ENCODE measurements at places on chromosomes 5 and 9.

DNA sequence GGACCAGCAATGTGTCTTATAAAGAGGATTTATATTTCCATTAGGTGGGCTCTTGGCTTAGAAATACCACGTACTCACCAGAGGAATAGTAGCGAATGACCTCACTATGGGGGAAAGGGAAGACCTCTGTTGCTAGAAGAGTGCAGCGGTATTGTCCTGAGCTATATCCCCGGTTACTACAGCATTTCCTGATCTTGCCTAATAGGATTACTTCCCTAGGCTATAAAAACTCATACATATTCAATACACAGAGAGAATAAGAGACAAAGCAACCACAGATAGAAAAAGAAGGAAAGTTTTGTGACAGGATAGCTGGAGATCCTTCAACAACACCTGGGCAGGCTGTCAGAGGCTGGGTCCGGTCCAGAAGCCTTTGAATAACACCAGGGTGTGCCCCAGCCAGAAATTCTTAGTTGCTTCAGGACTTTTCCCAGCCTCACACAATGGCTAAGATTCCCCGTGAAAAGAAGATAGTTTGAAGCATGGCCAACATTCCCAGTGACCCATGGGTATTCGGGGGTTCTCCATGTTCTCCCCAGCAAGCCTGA is 85.4 kb downstream of the TRIM36 start:
- no peaks in the 10 kb centered on the region for H3K27me3 ChIP-seq
- no peaks in the 10 kb centered on the region for H3K4me1 ChIP-seq
- no peaks in the 10 kb centered on the region for H3K36me3 ChIP-seq
- no peak for DNase-seq
- H3K4me3 ChIP-seq: no peak overlapping the region

- no peaks in the 10 kb centered on the region for H3K4me1 ChIP-seq
- no peak for DNase-seq
- H3K27me3 ChIP-seq: no peaks in the 10 kb centered on the region
- no peak overlapping the region for H3K27ac ChIP-seq
- H3K4me3 ChIP-seq: no peak overlapping the region
Measured at GRCh38 chr9:133261103-133261752, 13.8 kb downstream of the ABO start.

GRCh38 chr5:78660401-78660800 is 11.8 kb upstream of the LHFPL2 start:
- H3K4me3 ChIP-seq: no peak overlapping the region
- DNase-seq: no peak
- H3K27ac ChIP-seq: no peak overlapping the region
- no peaks in the 10 kb centered on the region for H3K36me3 ChIP-seq
- no peaks in the 10 kb centered on the region for H3K27me3 ChIP-seq

GRCh38 chr9:2857564-2858198 is 13.8 kb upstream of the PUM3 start:
- H3K36me3 ChIP-seq: no peaks in the 10 kb centered on the region
- no peaks in the 10 kb centered on the region for H3K4me1 ChIP-seq
- H3K27me3 ChIP-seq: no peaks in the 10 kb centered on the region
- H3K4me3 ChIP-seq: no peak overlapping the region

DNA sequence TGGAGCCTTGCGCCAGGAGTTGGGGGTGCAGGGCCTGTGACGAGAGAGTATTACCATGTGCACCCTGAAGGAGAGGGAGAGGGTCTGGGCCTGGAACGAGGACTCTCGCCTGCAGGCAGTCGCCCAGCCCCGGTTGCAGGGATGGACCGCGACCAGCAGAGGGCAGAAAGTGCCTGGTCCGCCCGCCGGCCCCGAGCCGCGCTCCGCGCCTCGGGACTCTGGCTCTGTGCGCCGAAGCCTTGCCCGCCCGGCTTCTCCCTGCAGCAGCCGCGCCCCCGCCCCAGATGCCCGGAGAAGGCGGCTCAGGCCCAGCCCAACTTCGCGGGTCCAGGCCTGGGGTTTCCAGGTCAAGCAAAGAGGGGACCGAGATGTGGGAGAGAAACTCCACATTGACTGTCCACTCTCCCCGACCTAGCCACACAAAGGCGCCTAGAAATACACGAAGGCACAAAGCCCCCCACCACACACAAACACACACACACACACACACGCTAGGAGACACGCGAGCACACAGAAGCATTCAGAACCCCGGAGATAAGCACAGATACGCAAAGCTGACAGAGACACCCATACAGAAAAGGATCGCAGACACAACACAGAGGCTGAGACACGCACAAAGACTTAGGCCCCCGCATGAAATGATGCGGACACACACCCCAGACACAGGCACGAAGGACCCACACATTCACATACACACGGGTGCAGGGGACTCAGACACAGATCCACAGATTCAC is 2.0 kb upstream of the LMX1B start:
- DNase-seq: no peak
- peak overlapping the region; percentile 42 for H3K4me3 ChIP-seq
- peaks cover 33% of the 10 kb centered on the region for H3K4me1 ChIP-seq
- no peak overlapping the region for H3K27ac ChIP-seq
- H3K36me3 ChIP-seq: no peaks in the 10 kb centered on the region

DNA sequence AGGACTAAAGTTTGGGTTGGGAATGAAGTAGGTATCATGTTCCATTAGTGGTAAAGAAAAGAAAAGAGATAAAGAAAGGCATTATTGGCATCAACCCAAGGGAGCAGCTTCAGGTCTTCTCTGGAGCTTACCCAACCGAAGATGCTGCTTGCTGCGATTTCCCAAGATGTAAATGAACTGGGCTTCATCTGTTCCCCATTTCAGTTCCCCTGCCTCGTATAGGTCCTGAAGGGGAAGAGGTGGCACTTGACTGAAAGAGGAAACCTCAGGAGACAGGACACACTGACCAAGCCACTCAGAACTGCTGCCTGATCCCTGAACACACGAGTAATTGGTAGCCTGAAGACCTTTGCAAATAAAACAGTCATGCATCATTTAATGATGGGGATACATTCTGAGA is 24.6 kb downstream of the ANXA6 start:
- no peaks in the 10 kb centered on the region for H3K27me3 ChIP-seq
- DNase-seq: no peak
- no peak overlapping the region for H3K4me3 ChIP-seq
- no peaks in the 10 kb centered on the region for H3K4me1 ChIP-seq
- H3K36me3 ChIP-seq: peaks cover 92% of the 10 kb centered on the region

- no peak for DNase-seq
- H3K27ac ChIP-seq: no peak overlapping the region
- no peaks in the 10 kb centered on the region for H3K27me3 ChIP-seq
- no peaks in the 10 kb centered on the region for H3K36me3 ChIP-seq
- no peaks in the 10 kb centered on the region for H3K4me1 ChIP-seq
Measured at GRCh38 chr5:128637031-128637430, 99.0 kb upstream of the FBN2 start.

DNA sequence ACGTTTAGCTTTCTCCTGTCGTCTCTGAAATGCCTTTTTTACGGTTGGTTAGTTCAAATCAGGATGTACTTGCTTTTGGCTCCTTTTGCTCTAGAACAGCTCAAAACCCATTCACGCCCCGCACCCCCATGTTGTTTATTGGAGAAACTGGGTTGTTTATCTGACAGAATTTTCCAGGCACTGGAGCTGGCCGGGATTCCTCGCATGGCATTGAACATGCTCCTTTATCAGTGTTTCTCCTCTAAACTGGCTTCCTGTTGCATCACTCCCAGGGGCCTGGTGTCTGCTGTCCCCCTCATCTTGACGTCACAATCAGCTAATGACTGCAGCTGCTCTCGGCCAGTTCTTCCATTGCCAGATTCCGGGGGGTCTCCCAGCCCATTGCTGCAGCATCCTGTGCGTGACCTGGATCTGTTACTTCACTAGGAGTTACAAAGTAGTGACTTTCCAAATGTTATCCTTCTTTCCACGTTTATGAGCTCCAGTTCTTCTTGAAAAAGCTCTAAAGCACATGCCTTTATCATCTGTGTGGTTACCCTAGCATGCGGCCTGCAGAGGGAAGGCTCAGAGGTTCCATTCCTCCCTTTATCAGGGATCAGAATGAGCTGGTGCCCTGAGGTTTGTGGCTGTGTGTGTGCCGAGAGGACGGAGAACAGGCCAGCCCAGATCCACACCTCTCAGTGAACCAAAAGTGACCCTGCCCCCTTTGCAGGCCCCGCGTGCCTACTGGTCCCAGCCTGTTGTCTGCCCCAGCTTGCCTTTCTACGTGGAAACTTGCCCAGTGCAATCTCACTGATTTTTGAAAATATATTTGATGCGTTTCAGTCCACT is 27.5 kb downstream of the FAM163B start:
- no peak overlapping the region for H3K27ac ChIP-seq
- DNase-seq: no peak
- no peaks in the 10 kb centered on the region for H3K36me3 ChIP-seq
- H3K27me3 ChIP-seq: peaks cover 5% of the 10 kb centered on the region
- H3K4me3 ChIP-seq: no peak overlapping the region
- peaks cover 29% of the 10 kb centered on the region for H3K4me1 ChIP-seq

- no peaks in the 10 kb centered on the region for H3K36me3 ChIP-seq
- no peak overlapping the region for H3K27ac ChIP-seq
- DNase-seq: no peak
- H3K4me1 ChIP-seq: peaks cover 6% of the 10 kb centered on the region
- no peak overlapping the region for H3K4me3 ChIP-seq
Measured at GRCh38 chr5:134945041-134945440, 22.7 kb upstream of the CATSPER3 start.

DNA sequence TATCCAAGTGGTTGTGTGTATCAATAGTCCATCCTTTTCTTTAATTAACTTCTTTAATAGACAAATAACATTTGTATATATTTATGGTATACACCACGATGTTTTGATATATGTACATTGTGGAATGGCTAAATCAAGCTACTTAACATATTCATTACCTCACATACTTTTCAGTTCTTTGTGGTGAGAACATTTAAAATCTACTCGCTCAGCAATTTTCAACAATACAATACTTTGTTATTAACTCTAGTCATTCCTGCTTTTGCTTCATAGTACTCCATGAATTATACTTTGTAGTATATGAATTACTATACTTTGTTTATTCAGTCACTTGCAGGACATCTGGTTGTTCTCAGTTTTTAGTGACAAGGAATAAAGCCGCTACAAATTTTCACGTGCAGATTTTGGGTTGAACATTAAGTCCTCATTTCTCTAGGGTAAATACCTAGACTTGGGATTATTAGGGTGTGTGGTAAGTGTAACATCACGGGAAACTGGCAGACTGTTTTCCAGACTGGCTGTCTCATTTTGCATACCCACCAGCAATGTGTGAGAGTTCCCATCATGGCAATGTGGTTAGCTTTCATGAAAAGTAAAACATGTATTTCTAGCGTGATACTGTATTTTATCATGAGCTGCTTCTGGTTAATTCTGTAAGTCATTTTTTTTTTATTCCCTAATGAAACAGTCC is 354.4 kb upstream of the WWC1 start:
- H3K4me1 ChIP-seq: no peaks in the 10 kb centered on the region
- no peak for DNase-seq
- no peak overlapping the region for H3K27ac ChIP-seq
- no peak overlapping the region for H3K4me3 ChIP-seq

DNA sequence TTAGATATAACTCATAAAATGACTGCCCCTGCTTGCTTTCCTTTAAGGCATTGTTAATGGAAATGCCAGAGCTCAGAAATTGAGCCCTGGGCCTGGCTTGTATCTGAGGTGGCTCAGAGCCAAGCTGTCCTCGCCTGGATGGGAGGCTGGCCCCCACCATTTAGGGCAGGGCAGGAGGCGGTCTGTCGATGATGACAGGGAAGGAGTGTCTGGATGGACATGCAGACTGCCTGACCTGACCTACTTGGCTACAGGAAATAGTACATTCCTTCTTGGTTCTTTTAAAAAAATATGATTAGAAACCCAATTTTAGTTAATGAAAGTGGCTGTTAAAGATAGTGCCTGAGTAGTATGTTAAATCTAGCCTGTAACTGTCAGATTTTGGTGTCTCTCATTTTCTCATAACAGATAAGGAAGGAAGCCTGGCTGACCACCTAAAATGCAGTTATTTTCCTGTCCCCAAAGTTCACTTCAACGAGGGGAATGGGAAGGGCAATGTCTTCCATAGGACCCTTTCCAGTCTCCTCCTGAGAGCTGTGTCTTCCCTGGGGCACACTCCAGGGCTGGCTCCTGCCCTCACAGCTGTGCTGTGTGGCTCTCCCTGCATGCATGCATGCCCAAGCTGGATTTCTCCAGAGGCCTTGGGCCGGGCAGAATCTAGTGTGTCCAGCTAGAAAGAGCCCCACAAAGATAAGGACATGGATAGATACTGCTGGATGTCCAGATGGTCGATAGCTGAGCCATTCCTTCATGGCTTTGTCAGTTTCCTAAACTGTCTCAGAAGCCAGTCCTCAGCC is 42.3 kb downstream of the MACROH2A1 start:
- H3K27me3 ChIP-seq: no peaks in the 10 kb centered on the region
- no peak for DNase-seq
- no peak overlapping the region for H3K4me3 ChIP-seq
- no peaks in the 10 kb centered on the region for H3K36me3 ChIP-seq
- H3K4me1 ChIP-seq: peaks cover 38% of the 10 kb centered on the region

DNA sequence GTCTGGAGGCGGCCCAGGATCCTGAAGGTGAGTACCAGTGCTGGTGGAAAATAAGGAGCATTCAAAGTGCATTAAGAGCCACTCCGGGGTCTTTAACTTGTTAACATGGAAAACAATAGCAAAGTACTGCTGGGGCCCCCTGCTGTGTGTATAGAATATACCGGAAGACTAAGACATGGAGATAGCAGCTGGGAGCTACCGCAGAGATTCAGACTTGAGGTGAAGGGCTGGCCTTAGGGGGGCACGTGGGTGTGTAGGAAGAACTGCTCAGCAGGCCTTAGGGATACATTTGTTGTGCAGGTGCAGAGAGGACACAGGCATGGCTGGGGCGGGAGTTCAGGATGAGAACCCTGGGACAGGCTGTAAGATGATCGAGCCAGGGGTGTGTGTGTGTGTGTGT is 1.2 kb upstream of the DMRT1 start:
- H3K27ac ChIP-seq: no peak overlapping the region
- no peak overlapping the region for H3K4me3 ChIP-seq
- no peak for DNase-seq
- H3K27me3 ChIP-seq: no peaks in the 10 kb centered on the region

GRCh38 chr5:126938466-126938865 is 91.9 kb downstream of the MARCHF3 start:
- DNase-seq: no peak
- no peak overlapping the region for H3K27ac ChIP-seq
- no peak overlapping the region for H3K4me3 ChIP-seq
- no peaks in the 10 kb centered on the region for H3K27me3 ChIP-seq
- H3K4me1 ChIP-seq: no peaks in the 10 kb centered on the region

GRCh38 chr9:34171753-34172535 is 6.9 kb upstream of the UBAP1 start:
- no peaks in the 10 kb centered on the region for H3K36me3 ChIP-seq
- no peak overlapping the region for H3K4me3 ChIP-seq
- no peaks in the 10 kb centered on the region for H3K27me3 ChIP-seq
- no peak for DNase-seq
- no peak overlapping the region for H3K27ac ChIP-seq

- DNase-seq: no peak
- no peak overlapping the region for H3K4me3 ChIP-seq
- H3K27me3 ChIP-seq: no peaks in the 10 kb centered on the region
- H3K36me3 ChIP-seq: no peaks in the 10 kb centered on the region
- H3K4me1 ChIP-seq: peaks cover 55% of the 10 kb centered on the region
Measured at GRCh38 chr9:124815601-124816000, 37.7 kb upstream of the WDR38 start.

GRCh38 chr9:69785757-69786156 is 25.9 kb upstream of the PTAR1 start:
- no peaks in the 10 kb centered on the region for H3K27me3 ChIP-seq
- no peaks in the 10 kb centered on the region for H3K36me3 ChIP-seq
- no peak overlapping the region for H3K27ac ChIP-seq
- H3K4me3 ChIP-seq: no peak overlapping the region
- H3K4me1 ChIP-seq: no peaks in the 10 kb centered on the region
- DNase-seq: no peak
